ENCODE measurements at places on chromosomes 5 and 9.

DNA sequence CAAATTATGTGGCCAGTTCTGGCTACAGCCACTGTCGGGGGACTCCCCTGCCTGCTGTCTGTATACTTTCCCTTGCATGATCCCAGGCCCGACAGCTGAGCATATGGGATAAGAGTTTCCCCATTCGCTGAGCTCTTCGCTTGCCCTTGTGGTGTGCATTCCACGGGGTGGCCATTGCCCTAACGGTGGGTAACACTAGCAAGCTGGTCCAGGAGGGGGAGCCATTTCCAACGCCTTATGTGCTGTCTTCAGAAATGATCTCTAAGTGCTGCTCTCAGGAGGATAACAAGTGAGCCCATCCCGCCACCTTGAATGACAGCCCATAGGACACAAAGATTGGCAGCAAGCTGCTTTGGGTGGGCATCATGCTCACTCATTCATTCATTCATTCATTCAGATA is 190.9 kb downstream of the FSTL4 start:
- no peak for DNase-seq

DNA sequence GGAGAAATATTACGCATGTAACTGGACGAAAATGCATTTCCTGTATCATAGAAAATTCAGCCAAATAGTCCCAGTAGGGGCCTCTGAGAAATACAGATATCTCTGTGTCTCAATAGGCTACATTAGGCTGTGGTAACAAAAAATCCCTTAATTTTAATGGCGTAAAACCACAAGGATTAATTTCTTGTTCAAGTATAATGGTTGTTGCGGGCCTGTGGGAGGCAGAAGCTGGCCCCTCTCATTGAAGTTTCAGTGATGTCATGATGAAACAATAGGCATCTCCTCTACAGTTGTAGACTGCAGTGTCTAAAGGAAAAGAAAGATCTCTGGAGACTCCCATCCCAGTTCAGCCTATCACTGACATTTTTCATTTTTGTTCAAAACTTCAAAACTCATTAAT is 1625.6 kb upstream of the C9orf72 start:
- no peak for DNase-seq

GRCh38 chr5:31531543-31531887 is 378 bp downstream of the DROSHA start:
- no peak for DNase-seq

DNA sequence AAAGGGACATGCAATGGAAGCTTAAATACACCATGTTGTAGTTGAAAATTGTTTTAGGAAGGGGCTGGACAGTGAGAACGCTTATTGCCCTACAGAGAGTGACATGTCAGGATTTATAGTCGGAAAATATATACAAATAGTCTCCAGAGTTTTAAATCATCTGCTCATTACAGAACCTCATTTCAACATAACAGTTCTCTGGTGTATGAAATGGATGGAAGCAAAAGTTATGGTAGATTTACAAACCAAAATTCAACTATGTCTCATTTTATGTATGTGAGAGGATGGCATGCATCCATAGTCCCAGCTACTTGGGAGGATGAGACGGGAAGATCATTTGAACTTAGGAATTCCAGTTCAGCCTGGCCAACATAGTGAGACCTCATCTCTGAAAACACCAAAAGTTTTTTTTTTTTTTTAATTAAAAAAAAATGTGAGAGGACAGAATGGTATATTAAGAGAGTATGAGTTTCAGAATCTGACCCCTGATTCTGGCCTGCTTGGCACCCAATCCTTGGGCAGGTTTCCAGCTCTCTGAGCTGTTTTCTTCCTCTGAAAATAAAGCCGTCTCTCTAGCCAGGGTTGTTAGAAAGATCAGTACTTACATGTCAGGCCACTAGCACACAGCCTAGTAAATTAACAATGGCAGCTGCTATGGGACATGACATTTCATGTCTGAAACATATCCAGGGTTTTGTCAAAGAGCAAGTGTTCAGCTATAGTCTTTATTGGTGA is 40.1 kb downstream of the IQGAP2 start:
- DNase-seq, result no peak

DNA sequence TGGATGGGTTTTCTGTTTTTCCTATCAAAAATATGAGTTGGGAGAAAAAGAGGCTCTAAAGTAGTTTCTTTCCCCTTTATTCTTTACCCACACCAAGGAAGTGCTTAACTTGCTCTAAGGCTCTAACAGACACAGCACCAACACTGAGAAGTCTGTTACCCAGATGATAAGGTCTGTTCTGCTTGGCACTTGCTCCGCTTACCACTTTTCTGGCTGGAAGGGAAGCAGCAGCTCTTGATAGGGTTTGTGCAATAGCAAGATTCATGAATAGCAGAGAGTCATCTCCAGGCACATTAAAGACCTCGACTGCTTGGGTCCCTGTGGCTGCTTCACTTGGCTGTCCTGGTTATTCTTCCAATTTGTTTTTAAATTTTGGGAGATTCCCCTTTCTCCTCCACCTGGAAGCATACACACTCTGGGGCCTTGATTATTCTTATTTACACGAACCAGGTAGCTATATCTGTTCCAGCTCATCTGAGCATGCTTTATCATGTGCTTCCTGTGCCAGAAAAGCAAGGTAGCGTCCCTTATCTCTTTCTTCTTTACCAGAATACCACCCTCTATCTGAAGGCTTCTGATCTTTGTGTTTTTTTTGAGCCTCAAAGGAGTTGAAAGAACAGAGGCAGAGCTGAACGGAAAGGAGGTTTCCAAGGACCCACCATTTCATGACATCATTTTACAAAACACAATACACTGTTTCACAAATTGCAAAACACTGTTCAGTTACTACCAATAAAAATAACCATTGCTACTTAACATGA is 24.8 kb downstream of the PPP3R2 start:
- DNase-seq, result peak; percentile 70

DNA sequence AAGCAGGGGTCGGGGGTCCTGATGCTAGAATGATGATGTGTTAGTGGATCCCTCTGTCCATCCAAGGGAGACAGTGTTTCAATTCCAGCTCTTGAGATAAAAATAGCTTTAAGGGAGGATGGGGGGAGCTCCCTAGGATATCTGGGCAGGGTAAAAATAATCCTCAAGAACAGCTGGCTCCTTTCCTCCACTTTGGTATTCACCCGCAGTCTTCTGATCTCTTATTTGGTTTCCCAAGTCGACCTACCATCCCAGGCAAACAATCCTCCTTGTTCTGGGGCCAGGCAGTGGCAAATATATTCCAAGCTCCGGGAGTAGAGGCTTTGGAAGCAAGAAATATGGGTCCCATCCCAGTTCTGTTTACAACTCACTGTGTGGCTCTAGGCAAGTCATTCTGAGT is 14.5 kb upstream of the COL27A1 start:
- no peak for DNase-seq

DNA sequence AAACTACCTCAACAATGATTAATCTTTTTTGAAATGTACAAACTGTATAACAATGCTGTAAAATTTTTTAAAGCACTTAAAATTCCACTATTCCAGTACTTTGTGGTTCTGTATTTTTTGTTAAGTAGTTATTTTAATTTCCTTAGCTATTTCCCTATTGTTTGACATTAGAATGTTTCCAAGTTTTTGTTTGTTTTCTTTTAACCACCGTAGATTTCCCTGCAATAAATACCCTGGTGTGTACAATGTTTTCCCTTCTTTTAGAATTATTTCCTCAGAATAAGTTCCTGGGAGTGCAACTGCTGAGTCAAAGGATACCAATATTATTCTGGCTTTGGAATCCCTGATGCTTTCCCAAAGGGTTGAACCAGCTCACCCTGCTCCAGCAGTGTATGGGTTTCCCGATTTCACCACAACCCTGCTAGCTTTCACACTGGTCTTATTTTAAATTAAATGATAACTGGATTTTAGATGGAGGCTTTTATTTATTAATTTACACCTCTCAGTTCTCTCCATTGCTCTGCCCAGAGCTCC is 20.6 kb upstream of the ANGPTL2 start:
- DNase-seq, result no peak

GRCh38 chr9:130198501-130199179 is 26.4 kb downstream of the NCS1 start:
- no peak for DNase-seq

DNA sequence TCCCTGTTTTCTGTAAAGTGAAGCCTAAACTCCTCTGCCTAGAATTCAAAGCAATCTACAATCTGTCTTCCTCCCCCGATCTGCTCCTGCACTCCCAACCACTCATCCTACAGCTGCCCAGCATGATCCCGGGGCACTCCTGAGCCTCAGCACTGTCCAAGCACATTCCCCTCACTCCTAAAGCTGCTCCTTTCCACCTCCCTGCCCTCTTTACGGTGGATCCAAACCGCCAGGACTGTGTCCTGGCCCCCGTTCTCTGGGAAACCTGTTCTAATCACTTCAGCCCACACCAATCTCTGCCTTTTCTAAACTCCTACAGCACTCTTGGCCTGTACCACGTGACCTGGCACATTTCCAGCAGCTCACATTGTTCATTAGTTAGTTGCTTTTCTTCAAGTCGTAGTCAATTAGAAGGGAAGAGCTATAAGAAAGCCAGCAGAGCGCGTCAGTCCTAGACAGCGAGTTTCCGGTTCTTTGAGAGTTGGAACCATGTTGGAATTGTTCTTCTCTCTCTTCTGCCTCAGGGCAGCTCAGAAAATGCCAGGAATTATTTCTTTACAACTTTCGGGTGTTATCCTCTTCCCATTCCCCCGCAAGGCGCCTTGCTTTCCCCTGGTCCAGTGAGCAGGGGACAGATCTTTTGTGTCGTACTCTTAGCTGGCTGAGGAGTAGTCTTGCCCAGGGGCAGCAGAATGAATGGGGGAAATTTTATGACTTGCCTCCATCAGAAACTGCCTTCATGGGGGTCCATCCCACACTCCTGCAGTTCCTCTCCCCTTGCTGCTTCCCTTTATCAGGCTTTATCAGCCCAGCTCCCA is 60.7 kb downstream of the NRG2 start:
- DNase-seq, result no peak

DNA sequence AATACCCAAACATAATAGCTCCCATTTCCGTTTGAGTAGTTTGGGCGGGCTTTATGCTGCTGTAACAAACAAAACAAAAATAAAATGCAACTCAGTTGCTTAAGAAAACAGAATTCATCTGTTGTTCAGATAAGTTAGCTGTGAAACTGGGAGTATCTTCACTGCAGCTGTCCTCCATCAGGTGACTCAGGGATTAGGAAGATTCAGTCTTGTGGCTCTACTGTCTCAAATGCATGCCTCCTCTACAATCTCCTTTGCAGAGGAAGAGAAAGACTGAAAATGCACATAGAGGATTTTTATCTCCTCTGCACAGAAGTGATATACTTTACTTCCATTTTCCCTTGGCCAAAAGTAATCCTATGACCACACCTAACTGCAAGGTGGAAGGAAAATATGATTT is 883.7 kb downstream of the PTPRD start:
- no peak for DNase-seq

- no peak for DNase-seq
These were observed 72.3 kb downstream of the RAPGEF1 start for GRCh38 chr9:131667576-131667975.

- no peak for DNase-seq
These were observed 817.8 kb downstream of the TLE1 start for GRCh38 chr9:80871596-80871995.

DNA sequence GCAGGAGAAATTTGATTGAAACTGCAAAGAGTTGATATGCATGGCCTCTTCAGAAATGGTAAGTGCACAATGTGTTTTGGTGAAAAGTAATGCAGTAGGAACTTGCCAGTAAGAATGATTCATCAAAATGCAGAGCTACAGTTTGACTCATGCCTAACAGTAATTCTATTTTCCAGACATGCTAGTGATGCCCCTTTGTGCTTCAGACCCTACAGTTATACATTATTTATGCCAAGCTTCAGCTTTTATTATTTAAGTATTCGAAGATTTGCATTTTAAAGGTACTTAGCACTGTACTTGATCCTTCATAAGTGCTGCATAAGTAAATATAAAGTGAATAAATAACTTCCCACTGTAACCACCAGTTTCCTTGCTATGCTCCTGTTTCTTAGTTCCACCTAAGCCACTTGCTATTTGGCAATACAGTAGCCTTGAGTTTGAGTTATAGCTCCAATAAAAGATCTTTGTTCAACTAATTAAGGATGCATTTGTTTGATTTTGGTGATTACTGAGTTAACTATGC is 3.6 kb upstream of the SPATA31E1 start:
- no peak for DNase-seq

GRCh38 chr9:24766081-24766480 is 220.4 kb upstream of the IZUMO3 start:
- DNase-seq, result no peak

DNA sequence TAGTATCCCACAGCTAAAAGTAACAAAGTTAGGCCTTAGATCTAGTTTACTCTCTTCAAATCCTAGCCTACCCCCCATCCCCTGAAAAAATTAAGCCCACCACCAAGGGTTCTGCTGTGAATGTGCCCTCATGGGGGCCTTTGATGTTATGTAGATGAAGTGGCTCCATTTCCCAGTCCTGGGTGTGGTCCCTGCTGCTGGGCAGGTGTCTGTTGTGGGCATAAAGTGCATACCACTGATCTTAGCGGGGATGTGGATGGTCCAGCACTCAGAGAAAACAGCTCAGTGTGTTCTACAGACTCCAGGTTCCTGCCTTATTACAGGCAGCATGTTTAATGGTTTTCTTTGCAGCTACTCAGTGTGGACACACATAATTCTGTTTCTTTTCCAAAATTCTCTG is 1.9 kb downstream of the PCBD2 start:
- DNase-seq, result no peak

DNA sequence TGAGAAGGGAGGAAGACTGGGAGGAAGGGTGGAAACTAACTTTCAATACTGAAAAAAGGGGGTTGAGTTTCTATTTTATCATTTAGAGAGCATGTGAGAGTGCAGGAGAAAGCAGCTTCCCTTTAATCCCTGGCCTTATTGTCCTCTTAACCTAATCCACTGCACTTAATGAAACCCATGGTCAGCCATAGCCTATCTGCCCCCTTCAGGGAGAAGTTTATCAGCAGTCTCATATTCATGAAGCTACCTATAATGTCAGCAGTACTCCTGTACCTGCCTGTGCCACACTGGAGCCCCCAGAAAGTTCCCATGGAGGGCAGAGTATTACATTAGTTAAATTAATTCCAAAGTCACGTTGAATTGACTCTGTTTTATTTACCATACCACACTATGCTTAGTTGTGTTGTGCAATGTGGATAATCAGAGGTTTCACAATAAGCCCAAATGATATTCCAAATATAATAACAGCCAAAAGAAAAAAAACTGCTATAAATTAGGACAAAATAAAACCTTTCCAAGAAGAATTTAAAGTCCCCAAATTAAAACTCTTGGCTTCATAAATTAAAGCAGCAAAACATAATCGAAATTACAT is 62.9 kb downstream of the MUSK start:
- no peak for DNase-seq

Data from CMK (cell line).